ENCODE measurements at places on chromosomes 4 and X.
A peak's percentile ranks its signal among the peaks of the same experiment; 100 is the strongest.

- DNase-seq: no peak
These were observed 389.0 kb downstream of the HNRNPD start for GRCh38 chr4:81984746-81985145.

DNA sequence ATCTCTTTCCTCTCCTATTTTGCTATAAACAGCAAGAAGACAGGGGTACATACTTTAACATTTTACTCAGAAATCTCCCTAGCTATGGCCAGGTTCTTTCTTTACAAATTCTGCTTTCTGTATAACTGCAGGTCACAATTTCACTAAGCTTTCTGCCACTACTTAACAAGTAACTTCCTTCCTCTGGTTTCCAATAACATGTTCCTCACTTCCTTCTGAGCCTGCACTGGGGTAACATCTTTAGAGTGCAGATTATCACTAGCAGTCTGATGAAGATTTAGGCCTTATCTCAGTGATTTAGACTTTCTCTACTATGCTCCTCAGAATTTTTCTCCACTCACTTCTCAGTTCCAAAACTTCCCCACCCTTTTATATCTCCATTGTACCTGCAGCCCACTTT, 1930.5 kb upstream of the AGA start:
- DNase-seq: no peak

DNA sequence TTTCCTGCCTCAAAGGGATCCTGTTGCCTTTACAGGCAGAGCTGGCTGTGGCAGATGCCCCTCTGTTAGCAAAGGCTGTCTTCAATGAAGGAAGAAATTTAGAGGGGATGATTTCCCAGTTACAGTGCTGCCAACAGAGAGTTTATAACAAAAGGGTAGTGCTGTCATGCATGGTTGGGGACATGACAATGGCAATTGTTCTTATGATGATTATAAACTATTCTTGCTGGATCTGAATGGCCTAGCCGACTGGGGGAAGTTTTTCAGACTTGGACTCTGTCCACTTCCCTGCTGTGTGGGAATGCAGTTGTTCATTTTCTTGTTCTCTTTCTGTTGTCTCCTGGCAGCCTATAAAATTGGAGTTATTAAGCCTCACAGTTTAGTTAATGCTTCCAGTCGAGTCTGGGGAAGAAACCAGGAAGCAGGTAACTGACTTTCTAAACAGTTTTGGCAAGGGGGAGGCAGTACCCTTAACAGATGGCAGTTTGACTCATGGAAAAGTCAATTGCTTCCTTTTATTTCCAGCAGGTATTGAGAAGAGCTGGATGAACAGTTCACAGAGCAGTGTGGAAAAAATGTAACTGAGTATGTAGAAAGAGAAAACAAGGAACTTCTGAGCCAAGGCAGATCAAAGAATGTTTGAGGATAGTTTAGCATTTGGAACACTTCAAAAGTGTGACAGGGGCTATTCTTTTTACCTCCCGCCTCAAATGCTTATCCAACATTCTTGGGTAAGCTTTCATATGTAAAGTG, 582.6 kb downstream of the RAPGEF2 start:
- DNase-seq: no peak

GRCh38 chrX:53253293-53254020, 27.9 kb downstream of the IQSEC2 start:
- no peak for DNase-seq

- DNase-seq: no peak
These were observed 32.2 kb downstream of the GPAT3 start for GRCh38 chr4:83568062-83568461.

DNA sequence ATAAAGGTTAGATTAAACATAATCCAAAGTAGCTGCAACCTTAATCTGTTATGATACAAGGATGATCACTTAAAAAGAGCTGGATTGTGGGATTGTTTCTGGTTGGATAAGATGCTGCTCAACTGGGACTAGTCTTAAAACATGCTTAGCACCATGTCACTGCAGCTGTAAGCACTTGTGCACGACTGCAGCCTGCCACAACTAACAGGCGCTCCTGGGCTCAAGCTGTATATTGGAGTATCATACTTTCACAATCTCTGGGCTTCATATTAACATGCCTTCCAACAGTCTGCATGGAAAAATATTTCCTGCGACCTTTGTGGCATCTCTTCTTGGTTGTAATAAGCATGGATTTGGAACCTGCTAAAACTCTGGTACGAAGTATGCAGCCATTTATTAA, 493.0 kb upstream of the PITX2 start:
- DNase-seq: no peak

GRCh38 chrX:45602151-45602550, 401.5 kb upstream of the DIPK2B start:
- no peak for DNase-seq

- DNase-seq: peak; percentile 68
These were observed 113.7 kb downstream of the USP46 start for GRCh38 chr4:52545099-52546069.

GRCh38 chr4:42360256-42360669, 37.0 kb upstream of the SHISA3 start:
- DNase-seq: peak; percentile 48

DNA sequence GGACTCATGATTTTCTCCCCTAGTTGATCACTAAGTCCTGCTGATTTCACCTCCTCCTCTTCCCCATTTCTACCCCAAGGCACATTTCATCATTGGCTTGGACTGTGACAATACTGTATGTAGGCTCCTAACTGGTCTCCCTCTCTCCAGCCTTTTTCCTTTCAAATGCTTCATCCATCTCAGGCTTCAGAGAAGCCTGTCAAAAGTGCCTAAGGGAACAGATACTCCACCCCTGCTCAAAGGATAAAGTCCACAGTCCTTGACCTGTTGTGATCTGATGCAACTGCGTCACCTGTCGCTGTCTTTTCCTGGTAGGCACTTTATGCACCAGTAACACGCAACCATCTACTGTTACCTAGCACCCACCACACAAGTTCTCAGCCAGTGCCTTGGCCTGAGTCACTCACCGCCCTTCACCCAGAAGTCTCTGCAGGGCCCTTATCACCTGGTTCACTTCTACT, 12.8 kb downstream of the SCARB2 start:
- DNase-seq: no peak

DNA sequence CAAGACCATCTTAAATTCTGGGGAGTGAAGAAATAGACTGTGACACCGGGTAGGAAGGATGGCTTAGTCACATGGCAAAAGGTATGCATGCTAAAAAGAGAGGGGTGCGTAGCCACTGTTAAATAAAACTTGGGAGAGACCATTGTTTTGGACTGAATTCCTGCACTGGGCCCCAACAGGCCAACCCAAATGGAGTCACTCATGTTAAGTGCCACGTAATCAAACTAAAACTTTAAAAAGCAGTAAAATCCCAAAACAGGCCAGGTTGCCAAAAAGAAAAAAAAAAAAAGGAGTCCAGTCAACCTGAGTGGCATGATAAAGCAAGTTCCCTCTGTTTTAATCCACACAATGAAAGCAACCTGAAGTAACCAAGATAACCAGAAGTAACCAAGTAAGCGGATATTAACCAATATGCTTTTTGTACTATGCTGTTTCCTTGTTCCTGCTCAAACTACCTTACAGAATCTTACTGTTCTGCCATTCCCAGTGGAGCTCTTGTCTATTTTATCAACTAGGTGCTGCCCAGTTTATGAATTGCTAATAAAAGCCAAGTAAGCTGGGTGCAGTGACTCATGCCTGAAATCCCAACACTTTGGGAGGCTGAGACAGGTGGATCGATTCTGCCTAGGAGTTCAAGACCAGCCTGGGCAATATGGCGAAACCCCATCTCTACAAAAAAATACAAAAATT, 124.6 kb upstream of the ENPP6 start:
- DNase-seq: no peak

DNA sequence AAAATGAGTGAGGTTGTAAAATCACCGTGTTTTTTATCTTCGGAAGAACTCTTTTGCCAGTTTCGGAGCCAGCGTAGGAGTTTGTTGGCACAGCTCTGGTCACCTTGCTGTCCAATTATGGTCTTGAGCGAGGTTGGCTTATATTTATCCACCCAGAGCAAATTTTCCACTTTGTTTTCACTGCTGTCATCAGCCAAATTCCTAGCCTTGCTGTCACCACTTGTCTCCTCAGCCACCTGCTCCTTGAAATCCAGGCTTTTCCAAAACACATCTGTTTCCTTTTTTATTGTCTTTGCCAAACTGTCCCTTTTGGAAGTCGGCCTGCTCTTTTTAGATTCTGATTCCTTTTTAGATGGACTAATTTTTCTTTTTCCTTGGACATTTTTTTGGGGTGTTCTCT, 57.6 kb downstream of the RFC1 start:
- no peak for DNase-seq

GRCh38 chrX:69073241-69073640, 92.0 kb downstream of the PJA1 start:
- no peak for DNase-seq

- DNase-seq: no peak
These were observed 140.9 kb upstream of the ANK2 start for GRCh38 chr4:112908511-112908910.

Measured in renal cortex interstitium (tissue), 15 donors.